ENCODE measurements at places on chromosomes 3 and 15.

GRCh38 chr3:139505829-139506386 lies 29.6 kb upstream of the RBP2 start:
- no peak for DNase-seq

- DNase-seq, result no peak
These were observed 10.8 kb downstream of the PDCD10 start for GRCh38 chr3:167723872-167724271.

DNA sequence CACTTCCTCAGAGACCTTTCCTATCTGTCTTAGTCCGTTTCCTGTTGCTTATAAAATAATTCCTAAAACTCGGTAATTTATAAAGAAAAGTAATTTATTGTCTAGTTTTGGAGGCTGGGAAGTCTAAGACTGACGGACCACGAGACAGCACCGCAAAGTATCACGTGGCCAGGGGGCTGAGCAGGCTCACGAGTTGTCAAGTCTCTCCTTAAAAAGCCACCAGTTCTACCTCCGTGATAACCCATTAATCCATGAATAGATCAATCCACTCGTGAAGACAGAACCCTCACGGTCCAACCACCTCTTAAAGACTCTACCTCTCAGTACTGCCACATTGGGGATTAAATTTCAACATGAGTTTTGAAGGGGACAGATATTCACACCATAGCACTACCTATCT lies 821 bp downstream of the LINS1 start:
- no peak for DNase-seq

- no peak for DNase-seq
These were observed 14.1 kb upstream of the CA12 start for GRCh38 chr15:63395730-63396151.

- no peak for DNase-seq
These were observed 742 bp downstream of the CAMKV start for GRCh38 chr3:49868862-49869466.

DNA sequence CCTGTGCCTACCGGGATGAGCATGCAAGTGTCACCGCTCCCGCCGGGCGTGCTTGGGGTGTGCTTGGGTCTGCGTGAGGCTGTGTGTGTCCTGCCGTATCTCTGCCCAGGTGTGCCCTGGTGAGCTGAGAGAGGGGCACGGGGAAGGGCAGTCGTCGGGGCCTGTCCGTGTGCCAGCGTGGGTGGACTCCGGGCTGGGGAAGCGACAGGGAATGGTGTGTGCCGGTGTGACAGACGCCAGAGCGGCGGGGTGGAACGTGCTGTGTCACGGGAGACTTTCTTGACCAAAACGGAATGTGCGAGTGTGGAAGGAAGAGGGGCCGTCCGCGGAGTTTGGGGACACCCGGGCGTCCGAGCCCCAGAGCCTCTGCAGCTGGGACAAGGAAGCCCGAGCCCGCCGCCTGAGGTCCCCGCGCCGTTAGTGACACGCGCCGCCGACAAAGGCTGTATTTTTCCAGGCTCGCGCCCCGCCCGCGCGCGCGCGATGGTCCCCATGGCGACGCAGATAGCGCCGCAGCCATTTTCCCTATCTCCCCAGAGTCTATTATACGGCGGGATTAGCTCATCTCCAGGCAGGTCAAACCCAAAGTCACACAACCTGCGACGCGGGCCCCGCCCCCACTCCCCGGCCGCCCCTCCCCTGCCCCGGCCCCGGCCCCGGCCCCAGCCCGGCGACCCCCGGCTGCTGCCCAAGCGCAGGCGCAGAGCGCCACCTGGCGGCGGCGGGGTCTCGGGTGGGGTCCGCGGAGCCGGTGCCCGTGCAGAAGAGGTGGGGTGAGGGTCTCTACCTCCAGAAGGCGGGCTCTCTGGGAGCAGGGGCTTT lies 4.5 kb upstream of the GATA2 start:
- DNase-seq, result no peak

- no peak for DNase-seq
These were observed 56.4 kb downstream of the UMPS start for GRCh38 chr3:124786511-124787241.

DNA sequence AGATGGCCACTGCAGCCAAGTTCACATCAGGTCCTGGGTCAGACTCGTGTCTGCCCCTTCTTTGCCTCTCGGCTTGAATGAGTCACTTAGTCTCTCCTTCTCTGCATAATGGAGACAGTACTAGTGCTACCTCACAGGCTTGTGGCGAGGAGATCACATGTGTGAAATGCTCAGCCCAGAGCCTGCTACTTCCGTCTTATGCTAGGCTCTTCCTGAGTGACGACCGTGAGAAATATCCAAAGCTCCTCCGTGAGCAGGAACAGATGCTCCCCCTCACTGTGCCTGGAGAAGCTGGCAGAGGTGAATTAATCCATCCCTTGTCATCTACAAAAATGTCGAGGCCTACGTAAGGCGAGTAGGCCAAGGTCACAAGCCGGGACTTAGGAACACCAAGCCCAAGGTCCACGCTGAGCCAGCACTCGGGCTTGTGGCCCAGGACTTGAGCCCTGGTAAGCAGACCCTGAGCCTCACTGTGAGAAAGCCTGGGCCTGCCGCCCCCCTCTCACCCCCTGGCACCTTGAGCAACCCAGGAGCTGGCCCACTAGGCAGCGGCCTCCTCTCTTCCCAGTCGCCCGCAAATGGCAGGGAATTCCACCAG lies 17.9 kb downstream of the PAK6 start:
- no peak for DNase-seq

GRCh38 chr3:122101646-122102045 lies 46.5 kb downstream of the CD86 start:
- DNase-seq, result no peak

DNA sequence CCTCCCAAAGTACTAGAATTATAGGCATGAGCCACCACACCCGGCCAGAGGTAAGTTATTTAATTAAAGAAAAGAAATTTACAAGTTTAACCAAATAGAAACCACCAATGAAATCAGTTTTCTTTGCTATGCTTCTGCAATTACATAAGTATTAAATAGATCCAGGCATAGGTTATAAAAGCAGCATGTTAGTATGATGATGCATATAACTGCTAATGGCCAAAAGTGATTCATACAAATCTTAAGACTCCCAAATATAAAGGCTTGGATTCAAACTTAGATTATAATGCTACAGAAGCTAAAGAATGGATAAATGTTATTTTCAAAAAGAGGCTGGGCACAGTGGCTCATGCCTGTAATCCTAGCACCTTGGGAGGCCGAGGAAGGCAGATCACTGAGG lies 32.8 kb upstream of the HDC start:
- DNase-seq, result no peak

DNA sequence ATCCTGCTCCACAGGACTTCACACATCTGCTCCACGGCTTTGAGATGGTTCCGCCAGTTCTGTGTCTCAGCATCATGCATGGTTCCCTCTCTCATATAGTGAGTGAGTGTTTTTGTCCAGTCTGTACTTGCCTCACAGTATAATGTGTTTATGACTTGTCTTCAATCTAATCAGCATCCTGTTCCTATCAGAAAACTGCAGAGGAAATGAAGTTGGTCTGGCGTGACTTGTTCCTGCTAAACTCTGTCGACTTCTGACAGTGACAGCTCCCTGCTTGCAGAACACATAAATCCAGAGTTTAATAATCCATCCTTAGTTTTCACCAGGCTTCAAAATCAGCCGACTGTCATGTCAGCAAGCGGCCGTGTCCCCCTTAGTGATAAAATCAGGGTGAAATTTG lies 222.3 kb downstream of the SLCO3A1 start:
- DNase-seq, result no peak

GRCh38 chr3:150220799-150221198 lies 187.3 kb upstream of the TSC22D2 start:
- DNase-seq, result no peak

- DNase-seq, result no peak
These were observed 54.3 kb downstream of the DNAJB8 start for GRCh38 chr3:128412180-128413002.

DNA sequence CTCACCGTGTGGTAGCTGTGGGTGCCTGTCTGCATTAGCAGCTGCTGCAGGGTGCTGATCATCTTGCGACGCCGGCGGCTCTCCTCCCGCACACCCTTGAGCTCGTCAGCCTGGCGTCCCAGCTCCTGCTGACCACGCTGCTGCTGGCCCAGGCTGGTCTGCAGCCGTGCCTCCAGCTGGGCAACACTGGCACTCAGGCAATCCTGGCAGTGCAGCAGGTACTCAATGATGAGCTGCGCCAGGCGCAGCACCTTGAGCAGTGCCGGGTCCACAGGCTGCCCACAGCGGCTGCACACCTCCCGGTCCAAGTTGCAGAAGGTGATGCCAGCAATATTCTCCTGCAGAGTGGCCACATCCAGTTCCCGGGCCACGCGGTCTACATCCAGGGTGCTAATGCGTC lies 11.9 kb downstream of the DZIP1L start:
- DNase-seq, result no peak

DNA sequence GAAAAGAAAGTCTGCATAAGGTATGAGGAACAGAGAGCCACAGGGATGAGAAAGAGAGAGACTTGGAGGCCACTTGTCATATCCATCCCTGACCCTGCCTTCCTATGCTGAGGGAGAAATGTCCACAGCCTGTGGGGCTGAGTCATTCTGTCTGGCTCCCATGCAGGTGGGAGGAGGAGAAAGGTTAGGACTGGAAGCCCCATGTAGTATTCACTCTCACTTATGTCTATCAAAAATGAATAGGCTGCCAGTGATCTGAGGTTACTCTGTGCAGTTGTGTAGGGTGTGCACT lies 71.3 kb downstream of the RAB11A start:
- no peak for DNase-seq
